HCEC 1CT (cell line): ENCODE measurements at places on chromosomes 2 and 18.

DNA sequence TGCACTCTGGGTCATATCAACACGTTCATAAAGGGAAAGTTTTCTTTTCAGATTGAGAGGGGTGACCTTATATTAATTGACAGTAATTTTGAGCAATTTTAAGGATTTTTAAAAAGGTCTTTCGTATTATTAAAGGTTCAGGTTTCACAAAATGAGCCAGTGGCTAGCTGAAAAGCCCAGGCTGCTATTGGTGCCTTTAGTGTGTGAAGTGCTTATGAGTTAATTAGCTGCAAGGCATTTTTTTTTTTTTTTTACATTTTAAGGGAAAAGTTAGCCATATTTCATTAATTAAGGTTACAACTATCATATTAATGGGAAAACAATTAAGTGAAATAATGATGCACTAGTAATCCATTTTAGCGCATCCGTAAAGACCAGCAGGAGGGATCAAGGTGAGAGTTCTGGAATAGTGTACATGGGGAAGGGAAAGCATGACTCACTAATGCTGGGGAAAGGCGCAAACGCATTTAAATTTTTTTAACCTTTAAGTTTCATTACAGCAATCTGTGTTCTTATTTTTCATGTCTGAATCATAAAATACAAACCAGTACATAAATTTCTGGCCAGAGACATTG, 200.0 kb downstream of the ZNF407 start:
- no peak for DNase-seq

DNA sequence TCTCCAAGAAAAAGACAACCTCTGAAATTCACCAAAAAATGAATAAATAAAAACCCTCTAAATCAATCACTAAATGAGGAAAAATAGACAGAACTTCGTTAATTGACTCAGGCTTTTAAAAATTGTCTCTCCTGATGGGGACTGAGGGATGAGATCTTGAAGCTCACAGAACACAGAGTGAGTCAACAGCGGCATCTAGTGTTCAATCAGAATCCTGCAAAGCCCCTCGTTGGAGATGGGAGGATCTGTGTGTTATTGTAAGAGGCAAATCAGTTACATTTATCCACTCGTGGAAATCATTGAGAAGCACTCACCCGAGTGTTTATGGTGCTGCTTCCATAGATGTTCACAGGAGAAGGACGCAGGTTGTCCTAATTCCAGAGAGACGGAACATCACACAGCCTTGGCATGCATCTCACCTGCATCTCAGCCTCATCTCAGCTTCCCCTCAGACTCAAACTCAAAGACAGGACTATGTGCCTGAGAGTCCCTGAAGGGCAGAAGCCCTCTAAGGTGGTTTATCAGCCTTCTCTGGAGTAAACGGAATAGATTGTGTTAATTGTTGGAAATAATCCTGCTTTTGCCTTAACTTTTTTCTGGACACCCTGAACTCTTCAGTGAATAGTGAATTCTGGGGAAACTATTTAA, 82.0 kb downstream of the MREG start:
- DNase-seq: peak; percentile 61

DNA sequence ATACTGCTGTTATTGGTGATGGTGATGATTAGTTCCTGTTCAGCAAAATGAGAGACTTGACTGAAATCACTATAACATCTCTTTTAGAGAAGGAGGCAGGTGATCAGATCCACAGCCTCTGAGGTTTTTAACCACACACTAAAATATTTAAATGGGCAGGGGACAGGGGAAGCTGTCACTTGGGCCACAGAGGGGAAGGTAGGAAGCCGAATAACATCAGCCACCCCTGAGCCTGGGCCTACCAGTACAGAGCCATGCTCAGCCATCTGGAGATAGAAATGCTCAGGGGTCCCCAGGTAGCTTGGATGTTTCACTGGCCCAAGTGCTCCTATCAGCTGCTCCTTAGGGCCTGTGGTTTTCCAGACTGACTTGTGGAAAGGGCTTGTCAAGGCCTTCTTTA, 122.3 kb downstream of the MRO start:
- no peak for DNase-seq

- DNase-seq: no peak
These were observed 22.0 kb upstream of the ASPRV1 start for GRCh38 chr2:69983392-69983966.

DNA sequence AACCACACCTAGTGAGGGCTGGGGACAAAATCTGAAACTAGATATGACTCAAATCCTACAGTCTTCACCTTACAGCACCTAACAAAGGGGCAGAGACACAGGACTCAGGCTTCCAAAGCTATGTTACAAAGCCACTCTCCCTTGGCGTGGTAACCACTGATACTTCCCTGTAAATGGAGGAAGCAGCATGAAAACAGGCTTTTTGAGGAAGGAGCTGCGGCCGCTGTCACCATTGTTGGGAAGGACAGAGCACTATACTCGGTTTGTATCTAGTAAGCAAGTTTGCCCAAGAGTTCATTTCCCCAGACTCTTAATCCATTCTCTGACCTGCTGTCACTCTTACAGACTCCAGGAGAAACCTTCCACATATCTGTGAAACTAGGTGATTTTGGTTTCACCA, 60.3 kb downstream of the LONRF2 start:
- no peak for DNase-seq

DNA sequence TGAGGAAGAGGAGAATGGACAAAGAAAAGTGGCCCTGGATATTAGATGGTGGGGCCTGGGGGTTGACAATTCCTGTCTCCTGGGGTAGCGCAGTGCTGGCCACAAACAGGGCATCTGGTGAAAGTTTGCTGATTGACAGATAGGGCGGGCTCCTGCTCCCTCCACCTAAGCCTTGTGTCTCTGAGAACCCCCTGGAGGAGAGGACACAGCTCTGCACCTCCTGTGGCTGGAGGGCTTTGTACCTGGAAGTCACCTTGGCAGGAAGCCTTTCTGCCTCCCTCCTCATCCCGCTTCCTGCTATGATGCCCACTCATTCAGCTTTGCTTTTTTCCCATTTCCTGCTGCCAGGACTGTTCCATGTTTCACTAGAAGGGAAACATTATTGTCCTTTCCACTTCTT, 72.4 kb downstream of the RHOB start:
- no peak for DNase-seq

DNA sequence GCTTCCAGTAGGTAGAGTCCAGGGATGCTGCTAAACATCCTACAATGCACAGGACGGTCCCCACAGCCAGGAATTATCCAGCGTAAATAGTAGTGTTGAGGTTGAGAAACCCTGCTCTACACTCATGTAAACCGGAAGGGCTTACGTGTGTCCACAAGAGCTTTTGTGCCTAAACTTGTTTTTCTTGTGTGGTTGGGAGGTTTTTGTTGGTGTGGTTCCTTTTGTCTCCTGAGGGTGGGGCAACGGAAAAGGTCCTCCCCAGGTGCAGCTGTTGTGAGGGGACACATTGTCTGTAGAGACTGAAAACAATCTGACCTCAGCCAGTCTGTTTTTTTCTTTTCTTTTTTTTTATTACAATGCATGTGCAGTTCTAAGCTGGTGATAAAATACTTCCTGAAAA, 72.7 kb upstream of the MGAT5 start:
- DNase-seq: no peak

GRCh38 chr2:6113786-6114185, 421.6 kb downstream of the SOX11 start:
- DNase-seq: no peak
